ENCODE measurements at places on chromosomes 1 and 21. TPM values are rescaled to one million over a fixed set of nuclear protein-coding genes. Genes with fewer than 3 reads are reported as not detected.

DNA sequence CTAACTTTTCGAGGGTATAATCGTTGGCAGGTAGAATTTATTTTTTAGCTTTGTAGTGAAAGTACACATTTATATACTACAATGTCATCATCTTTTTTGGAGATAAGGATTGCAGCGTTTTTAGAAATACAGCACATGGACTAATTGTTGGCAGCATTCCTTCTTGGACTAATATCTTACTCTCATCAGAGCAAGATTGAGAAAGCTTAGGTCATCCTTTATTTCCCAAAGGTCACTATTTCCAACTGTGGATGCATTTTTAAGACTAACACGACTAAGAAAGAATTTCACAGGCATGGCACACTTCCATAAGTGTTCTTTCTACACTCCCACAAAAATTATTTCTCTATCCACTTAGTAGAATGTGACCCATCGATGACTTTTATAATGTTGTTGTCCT lies 732.3 kb downstream of the NCAM2 start:
- no peak overlapping the region for H3K4me3 ChIP-seq
- H3K4me1 ChIP-seq = no peaks in the 10 kb centered on the region
- H3K36me3 ChIP-seq = no peaks in the 10 kb centered on the region

DNA sequence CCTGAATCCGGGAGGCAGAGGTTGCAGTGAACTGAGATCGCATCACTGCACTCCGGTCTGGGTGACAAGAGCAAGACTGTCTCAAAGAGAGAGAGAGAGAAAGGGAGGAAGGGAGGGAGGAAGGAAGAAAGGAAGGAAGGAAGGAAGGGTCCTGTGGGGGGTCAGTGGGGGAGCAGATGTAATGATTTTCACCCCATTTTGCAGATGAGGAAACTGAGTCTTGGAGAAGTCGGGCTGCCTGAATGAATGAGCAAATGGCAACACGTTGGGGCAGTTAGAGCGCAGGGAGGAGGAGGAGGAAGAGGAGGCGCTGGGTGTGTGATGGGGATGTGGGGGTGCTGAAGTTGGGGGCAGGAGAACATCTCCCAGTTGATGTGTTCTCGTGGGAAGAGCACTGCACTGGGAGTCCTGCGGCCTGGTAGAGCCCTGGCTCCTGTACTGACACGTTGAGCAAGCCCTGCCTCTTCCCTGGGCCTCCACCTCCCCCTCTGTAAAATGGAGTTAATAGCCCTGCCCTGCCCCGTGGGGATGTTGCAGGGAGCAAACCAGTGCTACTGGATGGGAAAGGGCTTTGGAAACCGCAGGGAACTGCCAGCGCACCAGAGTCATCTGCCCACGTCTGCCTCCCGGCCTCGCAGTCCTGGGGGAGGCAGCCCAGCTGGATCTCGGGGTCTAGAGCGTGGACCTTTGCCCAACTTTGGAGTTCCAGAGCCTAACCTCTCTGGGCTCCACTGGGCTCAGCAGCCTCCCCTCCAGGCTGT lies 103.2 kb upstream of the CASZ1 start:
- H3K36me3 ChIP-seq = no peaks in the 10 kb centered on the region
- peaks cover 17% of the 10 kb centered on the region for H3K4me1 ChIP-seq
- no peak overlapping the region for H3K27ac ChIP-seq
- H3K27me3 ChIP-seq = no peaks in the 10 kb centered on the region
- H3K4me3 ChIP-seq = no peak overlapping the region
- DNase-seq = no peak

Gene ST6GALNAC3
- 0.03 TPM for total RNA-seq

GRCh38 chr1:6272868-6273267 lies 12.0 kb upstream of the GPR153 start:
- H3K36me3 ChIP-seq = no peaks in the 10 kb centered on the region
- H3K27ac ChIP-seq = no peak overlapping the region
- no peak for DNase-seq
- no peaks in the 10 kb centered on the region for H3K4me1 ChIP-seq

GRCh38 chr1:119688810-119689209 lies 22.9 kb upstream of the PHGDH start:
- peaks cover 5% of the 10 kb centered on the region for H3K27me3 ChIP-seq
- no peak overlapping the region for H3K27ac ChIP-seq
- no peaks in the 10 kb centered on the region for H3K4me1 ChIP-seq

DNA sequence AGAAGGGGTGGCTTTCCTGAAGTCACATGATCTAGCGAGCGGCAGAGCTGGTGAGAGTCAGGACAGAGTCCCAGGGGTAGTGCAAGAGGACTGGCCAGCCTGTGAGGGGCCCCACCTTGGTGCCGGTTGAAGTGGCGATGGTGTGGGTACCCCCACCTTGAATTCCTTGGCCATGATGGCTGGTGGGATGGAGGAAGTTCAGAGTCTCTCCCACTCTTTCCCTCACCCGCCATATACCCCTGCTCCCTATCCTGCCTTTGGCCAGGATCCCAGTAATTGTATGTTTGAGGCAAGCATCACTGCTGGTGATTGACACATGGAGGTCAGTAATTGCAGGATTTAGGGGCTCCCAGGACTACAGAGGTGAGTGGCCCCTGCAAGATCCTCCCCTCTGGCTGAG lies 11.8 kb downstream of the PADI3 start:
- peaks cover 2% of the 10 kb centered on the region for H3K4me1 ChIP-seq
- H3K4me3 ChIP-seq = no peak overlapping the region
- no peaks in the 10 kb centered on the region for H3K27me3 ChIP-seq
- no peaks in the 10 kb centered on the region for H3K36me3 ChIP-seq
- DNase-seq = no peak

- no peaks in the 10 kb centered on the region for H3K27me3 ChIP-seq
- no peak overlapping the region for H3K27ac ChIP-seq
- no peaks in the 10 kb centered on the region for H3K4me1 ChIP-seq
- no peak overlapping the region for H3K4me3 ChIP-seq
- H3K36me3 ChIP-seq = no peaks in the 10 kb centered on the region
Measured at GRCh38 chr1:212622906-212623305, 14.3 kb downstream of the ATF3 start.

Gene CCDC28B
- total RNA-seq = 10.8 TPM

DNA sequence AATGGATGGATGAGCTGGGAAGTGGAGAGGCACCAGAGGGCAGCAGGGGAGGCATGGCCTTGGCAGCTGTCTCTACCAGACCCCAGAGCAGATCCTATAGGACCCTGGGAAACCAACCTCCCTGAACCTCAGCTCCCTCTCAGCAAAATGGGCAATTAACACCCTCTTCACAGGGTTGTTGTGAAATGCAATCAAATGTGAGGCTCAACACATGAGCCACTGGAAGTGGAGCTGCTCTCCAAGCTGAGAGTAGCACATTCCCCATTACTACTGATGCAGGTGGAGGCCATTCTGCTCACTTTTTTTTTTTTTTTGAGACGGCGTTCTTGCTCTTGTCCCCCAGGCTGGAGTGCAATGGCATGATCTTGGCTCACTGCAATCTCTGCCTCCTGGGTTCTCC lies 6.5 kb upstream of the SYNC start:
- DNase-seq = no peak
- no peak overlapping the region for H3K4me3 ChIP-seq
- H3K27me3 ChIP-seq = no peaks in the 10 kb centered on the region
- no peaks in the 10 kb centered on the region for H3K4me1 ChIP-seq

All from Panc1 (cell line).